Stimulated activated CD8-positive, alpha-beta memory T cell treated with anti-CD3 and anti-CD28 coated beads, Interleukin-2, amount 100 ng/mL, for 48 hours (primary cell): ENCODE measurements at places on chromosomes 16 and 17.

- DNase-seq: no peak
Measured at GRCh38 chr17:29930409-29931010, 482 bp upstream of the SSH2 start.

DNA sequence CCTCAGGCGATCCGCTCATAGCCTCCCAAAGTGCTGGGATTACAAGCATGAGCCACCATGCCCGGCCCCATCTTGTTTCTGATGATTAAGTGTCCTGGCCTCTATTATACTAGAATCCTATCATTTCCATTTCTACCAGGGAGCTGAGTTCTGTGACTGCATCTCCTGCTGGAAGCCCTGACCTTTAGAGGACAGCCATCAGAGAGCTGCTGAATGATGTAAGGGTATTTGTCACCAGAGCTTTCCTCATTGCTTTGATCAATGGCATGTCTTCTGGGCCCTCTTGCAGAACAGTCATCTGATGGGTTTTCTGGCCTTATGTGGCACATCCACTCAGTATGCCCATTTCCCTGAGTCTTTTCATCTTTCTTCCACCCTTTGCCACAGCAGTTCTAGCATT lies 39.9 kb downstream of the PSMD12 start:
- DNase-seq: no peak

DNA sequence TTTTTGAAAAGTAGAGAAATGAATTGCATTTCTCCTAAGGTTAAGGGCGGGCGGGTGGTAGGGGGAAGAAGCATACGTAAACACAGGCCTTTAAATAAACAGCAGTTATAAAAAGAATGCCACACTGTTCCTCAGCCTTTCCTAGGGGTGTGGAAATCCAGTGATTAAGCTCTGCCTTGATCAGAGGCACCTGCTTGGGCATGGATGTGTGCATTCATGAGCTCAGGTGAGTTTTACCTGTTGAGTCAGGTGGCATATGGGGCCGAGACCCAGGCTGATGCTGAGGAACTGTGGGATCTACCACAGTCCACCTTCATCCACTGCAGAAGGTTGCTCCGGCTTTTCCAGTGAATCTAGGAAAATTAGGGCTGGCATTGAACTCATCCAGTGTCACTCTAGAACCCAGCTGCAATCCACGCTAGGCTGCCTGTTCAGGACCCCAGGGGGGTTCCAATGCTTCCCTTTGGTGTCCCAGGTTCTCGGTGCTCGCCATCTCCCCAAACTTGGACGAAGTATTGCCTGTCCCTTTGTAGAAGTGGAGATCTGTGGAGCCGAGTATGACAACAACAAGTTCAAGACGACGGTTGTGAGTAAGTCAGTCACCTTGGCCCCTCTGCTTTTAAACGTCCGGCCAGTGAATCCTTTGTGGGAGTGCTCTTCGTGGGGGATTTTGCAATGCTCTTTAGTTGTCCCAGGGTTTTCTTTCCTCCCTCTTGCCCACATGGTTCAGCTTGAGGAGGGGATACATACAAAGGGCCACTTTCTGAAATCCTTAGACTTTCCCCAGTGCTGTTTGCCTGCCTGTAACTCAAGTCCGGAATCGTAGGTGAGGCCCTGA lies 72.7 kb downstream of the SDR42E1 start:
- no peak for DNase-seq

DNA sequence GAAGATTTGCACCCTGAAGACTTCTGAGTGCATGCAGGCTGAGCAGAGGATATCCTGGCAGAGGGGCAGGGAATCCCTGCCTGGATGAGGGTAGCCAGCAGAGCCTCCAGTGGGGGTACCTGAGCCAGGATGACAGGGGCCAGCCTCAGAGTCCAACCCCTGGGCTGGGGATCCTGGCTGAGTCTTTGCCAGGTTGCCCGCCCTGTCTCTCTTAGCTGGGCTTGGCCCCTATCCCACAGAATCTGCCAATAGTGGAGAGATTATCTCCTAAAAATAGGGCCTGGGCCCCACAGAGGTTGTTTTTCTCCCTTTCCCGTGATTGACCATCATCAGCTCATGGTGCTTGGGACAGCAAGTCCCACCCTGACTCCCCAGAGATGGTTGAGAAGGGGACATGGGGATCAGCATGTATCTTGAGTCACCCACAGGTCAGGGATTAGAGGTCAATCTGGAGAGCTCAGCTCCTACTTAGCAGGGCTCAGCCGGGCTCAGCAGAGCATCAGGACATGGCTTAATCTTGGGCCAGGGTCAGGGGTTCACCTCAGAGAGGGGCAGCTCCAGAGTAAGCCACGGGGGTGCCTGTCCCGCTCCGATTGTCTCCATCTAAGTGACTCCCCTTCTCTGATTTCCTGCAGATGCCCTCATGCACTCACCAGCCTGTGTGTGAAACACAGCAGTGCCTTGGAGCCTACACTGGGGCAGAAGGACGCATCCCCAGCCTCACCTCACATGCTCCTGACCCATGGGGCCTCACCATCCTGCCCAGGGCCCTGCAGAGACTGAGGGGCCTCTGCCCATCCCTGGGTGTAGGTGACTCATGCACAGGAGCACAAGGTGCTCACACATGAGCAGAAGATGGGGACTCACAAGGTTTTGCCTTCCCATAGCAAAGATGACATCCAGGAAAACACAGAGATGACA lies 11.5 kb downstream of the CDH16 start:
- DNase-seq: no peak

GRCh38 chr17:273981-274832 lies 78.4 kb downstream of the RPH3AL start:
- no peak for DNase-seq

DNA sequence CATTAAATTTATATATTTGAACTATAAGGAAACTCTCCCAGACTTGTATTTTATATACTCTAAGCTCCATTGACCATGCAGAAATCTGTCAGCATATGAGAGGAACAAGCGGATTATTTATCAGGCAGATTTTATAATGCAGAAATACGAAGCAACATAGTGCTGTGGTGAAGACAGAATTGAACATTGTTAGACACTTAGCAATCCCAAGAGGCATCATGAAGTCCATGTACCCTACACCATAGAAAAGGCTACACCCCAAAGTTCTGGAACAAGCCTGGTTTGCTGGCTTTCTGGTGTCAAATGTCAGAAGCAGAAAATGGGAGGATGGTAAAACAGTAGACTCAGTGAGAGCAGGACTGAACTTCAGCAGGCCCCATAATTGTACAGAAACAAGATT lies 241.1 kb downstream of the PRKCA start:
- no peak for DNase-seq

DNA sequence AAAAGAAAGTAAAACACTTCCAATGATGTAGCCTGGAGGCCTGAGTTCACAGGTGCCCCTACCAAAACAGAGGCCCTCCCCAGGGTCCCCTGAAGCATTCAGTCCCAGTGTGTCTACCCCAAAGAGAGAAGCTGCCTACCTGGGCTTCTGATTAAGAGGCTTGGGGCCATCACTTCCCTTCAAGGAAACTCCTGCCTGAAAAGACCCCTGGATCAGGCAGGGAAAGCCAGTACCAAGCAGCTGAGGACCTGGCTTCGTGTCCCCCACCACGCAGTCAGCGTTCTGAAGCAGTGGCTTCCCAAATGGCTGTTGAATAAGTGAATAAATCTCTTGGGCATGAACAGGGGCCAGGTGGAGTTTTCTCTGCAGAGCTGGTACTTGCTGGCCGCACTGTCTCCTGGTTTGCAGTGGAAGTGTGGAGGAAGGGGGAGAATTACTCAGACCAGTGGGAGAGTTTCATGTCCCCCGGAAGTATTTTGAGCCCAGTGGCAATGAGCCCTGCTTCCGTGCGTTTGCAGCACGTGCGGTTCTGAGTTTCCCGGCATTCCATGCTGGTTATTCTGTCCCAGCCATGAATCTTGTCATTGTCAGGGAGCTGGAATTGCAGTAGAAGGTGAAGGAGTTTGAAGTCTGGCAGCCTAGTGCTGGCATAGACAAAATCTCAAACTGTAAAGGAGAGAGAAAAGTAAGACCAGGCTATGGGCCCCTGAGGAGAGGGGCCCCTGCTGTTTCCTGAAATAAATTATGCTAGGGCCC lies 27.0 kb downstream of the RMI2 start:
- DNase-seq: no peak

DNA sequence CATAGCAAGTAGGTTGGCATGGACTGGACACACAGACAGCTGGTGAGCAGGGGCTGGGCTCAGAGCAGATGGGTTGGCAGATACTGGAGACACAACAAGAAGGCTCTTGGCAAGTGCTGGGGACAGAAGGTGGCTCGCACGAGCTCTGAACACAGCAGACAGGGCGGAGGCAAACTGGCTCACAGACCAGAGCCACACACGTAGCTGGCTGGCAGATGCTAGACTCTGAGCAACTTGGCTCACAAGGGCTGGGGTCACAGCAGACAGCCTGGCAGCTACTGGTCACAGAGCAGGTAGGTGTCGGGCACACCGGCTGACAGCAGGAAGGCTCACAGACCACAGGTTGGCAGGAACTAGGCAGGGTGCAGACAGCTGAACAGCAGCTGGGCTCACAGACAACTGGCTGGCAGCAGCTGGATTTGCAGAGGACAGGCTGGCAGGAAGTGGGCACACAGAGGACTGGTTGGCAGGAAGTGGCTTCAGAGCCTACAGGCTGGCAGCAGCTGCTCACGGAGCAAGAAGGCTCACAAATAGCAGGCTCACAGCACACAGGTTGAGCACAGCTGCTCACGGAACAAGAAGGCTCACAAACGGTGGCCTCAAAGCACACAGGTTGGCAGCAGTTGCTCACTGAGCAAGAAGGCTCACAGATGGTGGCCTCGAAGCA lies 725 bp downstream of the KRTAP16-1 start:
- no peak for DNase-seq

DNA sequence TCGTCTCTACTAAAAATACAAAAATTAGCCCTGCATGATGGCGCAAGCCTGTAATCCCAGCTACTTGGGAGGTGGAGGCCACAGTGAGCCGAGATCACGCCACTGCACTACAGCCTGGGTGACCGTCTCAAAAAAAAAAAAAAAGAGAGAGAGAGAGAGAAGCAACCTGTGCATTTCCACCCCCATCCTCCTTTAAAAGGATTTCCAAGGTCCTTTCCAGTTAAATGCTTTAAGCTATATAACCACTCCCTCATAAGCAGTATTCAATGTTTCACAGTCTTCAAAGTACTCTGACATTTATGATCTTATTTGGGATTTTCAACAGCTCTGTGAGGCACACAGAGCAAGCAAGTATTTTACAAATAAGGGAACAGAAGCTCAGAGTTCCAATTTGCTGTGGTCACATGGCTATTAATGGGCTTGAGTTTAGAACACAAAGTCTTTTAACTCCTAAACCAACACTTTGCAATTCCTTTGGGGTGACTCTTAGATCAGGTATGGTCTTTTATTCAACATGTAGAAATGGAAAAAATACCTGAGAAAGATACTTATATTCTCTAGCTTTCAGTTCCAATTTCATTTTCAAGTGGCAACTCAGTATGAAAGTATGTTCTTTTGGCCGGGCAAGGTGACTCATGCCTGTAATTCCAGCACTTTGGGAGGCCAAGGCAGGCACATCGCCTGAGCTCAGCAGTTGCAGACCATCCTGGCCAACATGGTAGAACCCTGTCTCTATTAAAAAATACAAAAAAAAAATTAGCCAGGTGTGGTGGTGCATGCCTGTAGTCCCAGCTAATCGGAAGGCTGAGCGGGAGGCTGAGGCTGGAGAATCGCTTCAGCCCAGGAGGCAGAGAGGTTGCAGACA lies 31.3 kb downstream of the SPOP start:
- peak; percentile 16 for DNase-seq

DNA sequence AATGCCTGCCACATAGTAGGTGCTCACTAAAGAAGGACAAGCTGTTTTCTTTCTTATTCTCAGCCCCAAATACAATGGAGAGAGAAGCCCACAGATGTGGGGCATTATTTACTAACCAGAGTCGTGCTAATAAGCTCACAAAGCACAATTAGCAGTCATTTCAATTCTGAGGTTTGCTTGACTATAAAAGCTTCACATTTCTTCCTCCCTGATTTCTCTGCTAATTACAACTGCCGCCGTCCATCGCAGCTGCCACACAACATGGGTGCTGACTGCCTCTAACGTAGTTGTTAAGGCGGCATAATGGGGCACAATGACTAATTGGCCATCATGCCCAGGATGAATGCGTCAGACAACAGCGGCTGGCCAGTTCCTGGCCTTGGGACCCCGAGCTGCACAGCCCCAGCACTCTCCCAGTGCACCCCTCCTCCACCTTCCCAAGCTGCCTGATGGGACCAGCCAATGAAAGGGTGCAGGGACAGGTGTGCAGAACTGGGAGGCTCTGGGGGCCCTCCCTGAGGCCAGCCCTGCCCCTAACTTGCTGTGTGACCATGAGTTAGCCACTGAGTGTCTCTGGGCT lies 109.2 kb downstream of the CCT6B start:
- no peak for DNase-seq

GRCh38 chr16:56532714-56533113 lies 12.9 kb upstream of the BBS2 start:
- no peak for DNase-seq

GRCh38 chr17:81577278-81578000 lies 25.3 kb upstream of the FAAP100 start:
- DNase-seq: no peak

- no peak for DNase-seq
Measured at GRCh38 chr16:2955779-2956578, 8.1 kb upstream of the KREMEN2 start.

GRCh38 chr17:50697663-50698272 lies 9.9 kb downstream of the ANKRD40 start:
- DNase-seq: no peak

GRCh38 chr16:58049232-58050185 lies 24.0 kb downstream of the MMP15 start:
- DNase-seq: no peak

DNA sequence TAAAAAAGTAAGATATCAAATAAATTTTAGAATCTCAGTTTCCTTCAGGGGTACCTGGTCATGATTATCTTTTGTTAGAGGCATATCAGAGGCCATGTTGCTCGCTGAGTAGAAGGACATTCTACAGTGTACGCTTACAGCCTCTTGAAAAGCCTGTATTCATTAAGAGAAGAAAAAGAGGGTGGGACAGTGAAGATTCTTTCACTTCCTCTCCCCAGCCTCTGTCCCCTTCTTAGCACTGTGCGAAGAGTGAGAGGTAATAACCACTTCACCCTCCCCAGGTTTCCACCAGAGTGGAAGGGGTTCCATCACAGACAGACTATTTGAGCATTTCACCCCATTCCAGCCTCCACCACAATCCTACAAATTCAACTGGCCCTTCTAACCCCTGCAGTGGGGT lies 4.8 kb upstream of the LPO start:
- DNase-seq: no peak

GRCh38 chr16:89026121-89026612 lies 49.2 kb upstream of the CBFA2T3 start:
- peak; percentile 37 for DNase-seq

DNA sequence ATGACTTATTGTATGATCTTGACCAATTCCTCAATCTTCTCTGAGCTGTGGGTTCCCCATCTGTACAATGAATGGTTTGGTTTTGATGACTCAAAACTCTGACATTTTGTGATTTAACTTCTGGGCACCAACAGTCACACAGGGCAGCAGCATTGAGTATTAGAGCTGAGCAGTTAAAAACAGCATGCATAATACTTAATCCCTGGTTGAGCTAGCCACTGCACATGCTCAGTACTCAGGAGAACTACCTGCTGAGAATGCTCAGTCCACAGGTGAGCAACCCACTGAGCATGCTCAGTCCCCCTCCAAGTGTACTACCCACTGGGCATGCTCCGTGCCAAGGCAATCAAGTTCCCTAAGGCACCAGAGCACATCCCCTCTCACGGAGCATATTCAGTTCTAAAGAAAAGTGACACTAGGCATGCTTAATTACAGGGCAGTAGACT lies 68.7 kb downstream of the AIPL1 start:
- no peak for DNase-seq
